ENCODE measurements at places on chromosomes 2 and 18.

- no peak for DNase-seq
Measured at GRCh38 chr2:120990451-120990871, 254.8 kb downstream of the GLI2 start.

- DNase-seq = no peak
Measured at GRCh38 chr2:25551316-25551715, 122.1 kb downstream of the DTNB start.

DNA sequence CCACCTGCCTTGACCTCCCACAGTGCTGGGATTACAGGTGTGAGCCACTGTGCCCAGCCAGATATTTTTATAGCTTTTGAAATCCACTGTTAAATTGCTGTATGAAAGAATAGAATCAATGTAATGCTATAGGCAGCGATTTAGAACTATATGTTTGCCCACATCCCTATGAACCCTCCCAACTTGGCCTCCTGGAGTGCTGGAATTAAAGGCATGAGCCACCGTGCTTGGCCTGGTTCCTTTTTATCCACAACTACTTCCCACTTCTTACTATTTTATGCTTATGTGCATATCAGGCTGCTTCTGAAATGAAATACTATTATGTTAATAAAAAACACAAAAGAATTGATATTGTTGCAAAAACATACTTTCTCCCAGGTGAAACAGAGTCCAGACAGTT is 11.6 kb upstream of the PTPN2 start:
- DNase-seq = no peak

GRCh38 chr18:23740105-23740830 is 51.0 kb downstream of the LAMA3 start:
- DNase-seq = no peak

DNA sequence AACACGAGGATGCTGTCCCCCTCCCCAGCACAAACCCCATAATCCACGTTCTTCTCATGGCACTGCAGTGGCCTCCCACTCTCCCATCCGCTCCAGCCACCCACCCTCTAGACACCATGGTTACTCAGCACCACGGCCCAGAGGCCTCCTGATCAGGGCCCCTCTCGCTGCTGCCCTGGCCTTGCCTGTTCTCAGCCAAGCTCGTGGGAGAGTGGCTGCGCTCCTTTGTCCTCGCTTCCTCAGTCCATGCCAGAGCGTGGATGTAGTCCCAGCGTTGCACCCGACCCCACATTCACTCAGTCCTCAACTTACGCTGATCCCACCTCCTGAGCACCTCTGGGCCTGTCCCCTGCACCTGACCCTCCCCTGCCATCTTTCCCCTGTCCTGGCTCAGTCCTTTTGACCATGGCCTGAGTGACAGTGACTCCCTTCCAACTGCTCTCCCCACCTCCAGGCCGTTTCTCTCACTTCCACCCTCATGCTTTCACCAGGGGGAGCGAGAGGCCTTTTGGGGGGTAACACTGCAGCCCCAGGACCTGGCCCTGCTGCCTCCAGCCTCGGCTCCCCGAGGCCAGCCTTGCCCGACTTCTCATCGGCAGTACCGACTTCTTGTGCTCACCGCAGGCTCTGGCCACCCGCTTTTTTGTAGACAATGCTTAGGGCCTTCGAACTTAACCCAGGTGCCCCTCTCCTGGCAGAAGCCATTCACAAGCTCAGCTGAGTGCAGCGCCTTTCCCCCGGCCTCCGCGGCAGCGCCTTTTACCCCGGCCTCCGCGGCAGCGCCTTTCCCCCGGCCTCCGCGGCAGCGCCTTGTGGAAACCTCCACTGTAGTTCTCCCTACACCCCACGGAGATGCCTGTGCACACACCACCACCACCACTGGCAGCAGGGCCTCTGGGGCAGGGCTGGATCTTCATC is 131.4 kb downstream of the CLIP4 start:
- no peak for DNase-seq

DNA sequence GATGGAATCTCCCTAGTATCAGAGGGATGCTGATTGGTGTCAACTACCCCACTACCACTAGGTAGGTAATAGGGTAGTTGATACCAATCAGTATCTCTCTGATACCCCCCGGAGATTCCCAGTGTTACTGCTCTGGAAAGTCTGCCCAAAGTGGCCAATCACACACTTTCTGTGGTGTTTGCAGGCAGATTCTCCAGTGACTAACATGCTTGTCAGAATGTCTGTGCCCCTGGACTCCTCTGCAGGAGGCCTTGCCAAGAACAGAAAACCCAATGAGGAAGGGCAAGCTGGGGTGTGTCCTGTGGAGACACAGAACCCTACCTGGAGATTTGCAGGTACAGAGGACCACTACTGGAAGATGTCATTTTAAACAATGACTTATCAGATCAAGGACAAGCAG is 135.1 kb downstream of the RIT2 start:
- no peak for DNase-seq

- DNase-seq = no peak
Measured at GRCh38 chr2:149768320-149768799, 180.8 kb upstream of the MMADHC start.

GRCh38 chr18:74139888-74140287 is 7.7 kb downstream of the FBXO15 start:
- DNase-seq = peak; percentile 26

- DNase-seq = no peak
Measured at GRCh38 chr18:59631583-59632181, 65.5 kb downstream of the CCBE1 start.

DNA sequence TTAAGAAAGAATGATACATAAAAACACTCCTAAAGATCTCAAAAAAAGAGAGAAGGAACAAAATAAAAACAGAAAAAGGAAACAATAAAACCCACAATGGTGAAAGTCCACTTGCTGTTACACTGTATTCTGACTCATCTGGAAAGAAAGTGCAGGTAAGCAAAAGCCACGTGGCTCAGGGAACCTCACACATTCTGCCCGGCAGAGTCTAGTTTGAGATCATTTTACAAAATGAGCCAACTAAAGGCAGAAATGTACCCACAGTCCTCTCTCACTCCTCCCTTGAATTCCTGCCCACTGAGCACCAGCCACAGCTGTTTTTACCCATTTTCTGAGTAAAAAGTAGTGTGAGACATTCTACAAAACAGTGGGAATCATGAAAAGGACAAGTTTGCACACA is 10.0 kb downstream of the KCNH7 start:
- DNase-seq = no peak

DNA sequence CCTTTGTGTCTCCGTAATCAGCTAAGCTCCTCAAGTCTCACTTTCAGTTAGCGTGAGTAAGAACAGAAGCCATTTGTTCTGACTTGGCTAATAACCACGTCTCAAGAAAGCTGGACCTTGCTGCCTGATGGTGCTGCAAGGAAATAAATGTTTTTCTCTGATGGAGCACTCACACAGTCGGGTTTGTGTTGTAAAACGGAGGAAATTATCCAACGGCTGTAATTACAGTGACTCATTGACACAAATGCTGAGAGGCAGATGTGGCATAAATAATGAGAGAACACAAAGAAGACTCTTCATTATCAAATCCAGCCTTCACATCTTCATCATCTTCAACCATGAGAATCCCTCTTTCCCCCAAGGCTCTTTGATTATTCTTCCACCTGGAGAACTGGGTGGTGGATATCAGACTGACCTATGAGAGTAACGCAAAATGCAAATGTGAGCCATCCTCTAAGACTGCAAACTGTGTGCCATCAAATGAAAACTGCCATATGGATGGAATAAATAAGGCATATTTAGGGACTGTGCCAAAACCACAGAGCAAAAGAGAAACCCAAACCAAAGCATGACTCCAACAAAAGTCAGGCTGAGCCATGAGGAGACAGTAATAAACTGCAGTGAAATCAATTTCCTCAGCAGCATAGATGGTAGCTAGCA is 252.6 kb downstream of the RND3 start:
- DNase-seq = no peak

DNA sequence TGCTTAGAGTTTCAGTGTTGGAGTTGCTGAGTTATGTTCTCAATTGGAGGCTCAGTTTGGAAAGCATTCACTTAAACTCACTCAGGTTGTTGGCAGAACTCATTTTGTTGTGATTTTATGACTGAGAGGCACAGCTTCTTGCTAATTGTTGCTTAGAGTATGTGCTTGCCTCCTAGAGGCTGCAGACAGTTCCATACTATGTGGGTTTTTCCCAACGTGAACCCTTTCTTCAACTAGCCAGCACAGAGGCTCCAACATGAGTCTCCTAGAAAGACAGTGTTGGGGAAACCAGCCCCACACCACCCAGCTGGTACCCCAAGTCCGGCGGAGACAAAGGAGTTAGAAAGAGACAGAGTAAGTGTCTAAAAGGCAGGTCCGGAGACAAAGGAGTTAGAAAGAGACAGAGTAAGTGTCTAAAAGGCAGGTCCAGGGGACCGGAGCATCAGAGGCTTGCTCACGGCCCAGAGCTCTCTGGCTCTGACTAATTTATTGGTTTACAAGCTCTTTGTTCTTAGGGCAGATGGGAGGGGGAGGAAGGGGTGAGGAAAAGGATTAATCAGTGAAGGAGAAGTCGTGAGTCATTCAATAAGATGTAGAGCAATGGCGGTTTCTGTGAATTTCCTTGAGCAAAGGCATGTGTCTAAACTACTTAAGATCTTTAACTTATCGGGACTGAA is 999.7 kb upstream of the LRRTM1 start:
- DNase-seq = no peak

GRCh38 chr2:48283586-48284269 is 246.2 kb upstream of the STON1 start:
- no peak for DNase-seq
